ENCODE measurements at places on chromosomes 11 and 22.

- DNase-seq, result no peak
Observed at GRCh38 chr11:2541881-2542361, 97.1 kb downstream of the KCNQ1 start.

GRCh38 chr11:114199051-114199450 lies 97.1 kb upstream of the NNMT start:
- DNase-seq, result no peak

GRCh38 chr11:66652651-66653050 lies 14.1 kb downstream of the RBM4 start:
- DNase-seq, result no peak

DNA sequence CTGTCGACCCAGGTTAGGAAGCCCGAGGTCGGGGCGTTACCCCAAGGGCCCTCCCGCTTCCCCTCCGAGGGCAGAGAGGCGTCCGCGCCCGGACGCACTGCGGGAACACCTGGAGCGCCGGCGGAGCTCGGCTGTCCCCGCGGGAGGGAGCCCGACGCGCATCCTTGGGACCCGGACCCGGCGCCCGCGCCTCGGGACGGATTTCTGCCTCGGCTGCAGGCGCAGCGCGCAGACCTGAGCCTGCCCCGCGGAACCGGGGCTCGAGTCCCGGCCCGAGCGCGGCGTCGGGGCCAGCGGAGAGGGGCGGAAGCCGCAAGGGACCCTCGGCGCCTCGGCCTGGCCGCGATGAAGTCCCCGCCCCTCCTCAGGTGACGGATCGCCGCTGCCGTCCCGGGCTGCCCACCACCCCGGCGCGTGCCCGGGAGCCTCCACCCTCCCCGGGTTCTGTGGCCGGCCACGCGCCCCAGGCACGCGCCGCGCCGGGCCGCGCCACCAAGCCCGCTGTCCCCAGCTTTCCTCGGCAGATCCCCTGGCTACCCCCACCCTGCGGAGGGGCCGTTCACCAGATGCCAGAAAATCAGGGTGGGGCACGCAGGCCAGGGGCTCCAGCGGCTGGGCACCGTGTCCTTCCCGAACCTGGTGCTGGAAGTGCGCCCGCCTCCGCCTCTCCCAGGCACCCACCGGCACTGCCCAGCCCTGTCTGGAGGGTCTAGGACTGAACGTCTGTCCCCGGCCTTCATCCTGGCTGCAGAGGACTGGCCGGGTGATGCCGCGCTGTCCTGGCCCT lies 410 bp downstream of the GLB1L3 start:
- DNase-seq, result no peak

GRCh38 chr11:126833065-126833464 lies 167.5 kb downstream of the KIRREL3 start:
- no peak for DNase-seq

- DNase-seq, result no peak
Observed at GRCh38 chr11:2940147-2940920, 11.1 kb upstream of the PHLDA2 start.

DNA sequence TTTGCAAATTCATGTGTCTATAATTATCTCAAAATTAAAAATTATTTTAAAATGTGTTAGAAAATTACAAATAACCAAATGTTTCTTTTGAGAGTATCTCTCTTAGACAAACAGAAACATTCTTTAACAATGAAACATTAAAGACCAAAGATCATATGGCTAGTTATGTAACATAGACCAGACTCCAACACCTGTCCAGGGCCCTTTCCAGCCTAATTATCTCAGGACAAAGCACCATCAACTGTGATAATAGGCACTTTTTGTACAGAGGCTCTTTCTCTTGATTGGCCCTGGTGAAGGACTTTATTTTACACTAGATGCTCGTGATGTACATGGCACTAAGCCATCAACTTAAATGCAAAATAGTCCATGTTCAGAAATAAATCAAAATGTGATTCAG lies 5.0 kb upstream of the PLEKHA7 start:
- no peak for DNase-seq

DNA sequence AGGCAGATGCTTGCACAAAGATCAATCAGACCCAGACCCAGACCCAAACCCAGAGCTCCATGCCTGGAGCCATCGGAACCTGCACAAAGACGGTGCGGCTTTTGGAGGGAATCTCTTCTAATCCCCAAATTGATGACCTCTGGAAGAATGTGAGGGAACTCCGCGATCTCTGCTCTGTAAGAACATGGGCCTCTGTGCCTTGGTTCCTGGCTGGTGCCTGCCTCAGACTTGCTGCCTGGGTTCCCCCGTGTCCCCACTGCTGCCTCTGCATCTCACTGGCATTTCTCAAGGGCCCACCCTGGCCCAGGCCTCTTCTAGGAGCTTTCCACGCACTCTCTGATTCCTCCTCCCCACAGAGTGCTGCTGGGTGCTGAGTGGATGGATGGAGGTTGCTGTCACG lies 1044.4 kb downstream of the TBC1D22A start:
- DNase-seq, result no peak

- no peak for DNase-seq
Observed at GRCh38 chr11:27914080-27914479, 193.9 kb downstream of the KIF18A start.

GRCh38 chr11:122714484-122714883 lies 59.0 kb downstream of the UBASH3B start:
- DNase-seq, result no peak

- no peak for DNase-seq
Observed at GRCh38 chr11:76209375-76209972, 3.2 kb upstream of the WNT11 start.

DNA sequence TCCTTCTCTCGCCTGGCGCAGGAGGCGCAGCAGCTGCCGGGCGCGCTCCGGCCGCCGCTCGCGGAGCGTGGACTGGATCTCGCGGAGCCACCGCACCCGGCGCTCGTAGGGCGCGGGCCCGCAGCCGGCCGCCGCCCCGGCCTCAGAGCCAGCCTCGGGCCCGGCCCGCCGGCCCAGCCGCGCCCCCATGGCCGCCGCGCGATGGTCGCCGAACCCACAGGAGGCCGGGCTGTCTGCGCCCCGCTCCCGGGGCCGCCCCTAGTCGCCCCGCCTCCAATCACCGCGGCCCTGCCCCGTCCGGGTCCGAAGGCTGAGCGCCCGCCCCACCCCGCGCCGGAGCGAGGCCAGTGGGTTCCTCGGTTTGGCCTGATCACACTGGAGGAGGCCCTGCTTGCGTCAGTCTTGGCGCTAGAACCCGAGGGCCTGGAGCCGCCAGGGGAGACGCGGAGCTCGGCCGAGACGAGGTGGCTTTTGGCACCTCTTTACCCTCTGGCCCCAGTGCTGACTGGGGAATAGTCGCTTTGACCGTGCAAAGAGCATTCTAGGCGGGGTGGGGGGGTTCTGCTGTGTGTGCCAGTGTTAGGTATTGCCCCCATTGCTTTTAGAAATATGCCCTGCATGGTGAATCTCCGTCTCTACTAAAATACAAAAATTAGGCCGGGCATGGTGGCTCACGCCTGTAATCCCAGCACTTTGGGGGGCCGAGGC lies at the start of gene LRRC75B:
LRRC75B (minus strand) TSS at position 223 of the 708 bp plus-strand sequence; CDS start at position 189, 34 bp downstream.
- DNase-seq, result peak; percentile 66

DNA sequence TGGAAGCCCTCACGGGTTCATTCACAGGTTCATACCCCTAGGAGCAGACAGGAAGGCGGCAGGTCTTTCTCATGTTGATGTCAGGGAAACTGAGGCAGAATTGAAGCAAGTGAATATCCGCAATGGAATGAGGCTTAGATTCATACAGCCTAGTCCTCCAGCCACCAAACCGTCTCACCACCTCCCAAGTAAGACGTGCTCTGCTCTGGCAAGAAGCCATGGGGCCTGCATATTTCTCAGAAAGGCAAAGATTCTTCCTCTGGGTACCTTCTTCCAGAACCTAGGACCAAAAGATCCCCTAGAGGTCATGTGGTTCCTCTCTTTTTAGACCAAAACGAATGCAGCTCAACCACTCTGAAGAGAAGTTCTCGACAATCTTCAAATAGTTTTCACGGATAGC lies 1.7 kb downstream of the AP1B1 start:
- DNase-seq, result no peak

GRCh38 chr11:58562375-58562800 lies 13.3 kb downstream of the LPXN start:
- no peak for DNase-seq

GRCh38 chr11:26319906-26320305 lies 12.0 kb upstream of the ANO3 start:
- no peak for DNase-seq

- no peak for DNase-seq
Observed at GRCh38 chr22:19772673-19773469, 12.3 kb downstream of the TBX1 start.

DNA sequence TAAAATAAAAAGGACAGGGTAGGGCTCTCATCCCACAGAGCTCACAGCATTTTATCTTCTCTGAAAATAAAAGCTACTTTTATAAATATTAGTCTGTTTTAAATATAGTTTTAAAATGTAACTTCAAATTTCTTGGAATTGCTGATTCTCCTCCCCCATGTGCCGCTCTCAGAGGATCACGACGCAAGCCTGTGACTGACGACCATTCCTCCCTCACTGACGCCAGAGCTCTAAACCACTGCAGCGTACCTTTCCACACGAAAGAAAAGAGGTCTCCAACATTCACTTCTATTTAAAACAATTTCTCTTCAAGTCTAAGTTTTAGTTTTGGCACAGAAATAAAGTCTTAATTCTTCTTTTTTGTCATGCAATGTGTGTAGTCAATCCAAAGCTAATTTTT lies 9.3 kb downstream of the TOLLIP start:
- no peak for DNase-seq

DNA sequence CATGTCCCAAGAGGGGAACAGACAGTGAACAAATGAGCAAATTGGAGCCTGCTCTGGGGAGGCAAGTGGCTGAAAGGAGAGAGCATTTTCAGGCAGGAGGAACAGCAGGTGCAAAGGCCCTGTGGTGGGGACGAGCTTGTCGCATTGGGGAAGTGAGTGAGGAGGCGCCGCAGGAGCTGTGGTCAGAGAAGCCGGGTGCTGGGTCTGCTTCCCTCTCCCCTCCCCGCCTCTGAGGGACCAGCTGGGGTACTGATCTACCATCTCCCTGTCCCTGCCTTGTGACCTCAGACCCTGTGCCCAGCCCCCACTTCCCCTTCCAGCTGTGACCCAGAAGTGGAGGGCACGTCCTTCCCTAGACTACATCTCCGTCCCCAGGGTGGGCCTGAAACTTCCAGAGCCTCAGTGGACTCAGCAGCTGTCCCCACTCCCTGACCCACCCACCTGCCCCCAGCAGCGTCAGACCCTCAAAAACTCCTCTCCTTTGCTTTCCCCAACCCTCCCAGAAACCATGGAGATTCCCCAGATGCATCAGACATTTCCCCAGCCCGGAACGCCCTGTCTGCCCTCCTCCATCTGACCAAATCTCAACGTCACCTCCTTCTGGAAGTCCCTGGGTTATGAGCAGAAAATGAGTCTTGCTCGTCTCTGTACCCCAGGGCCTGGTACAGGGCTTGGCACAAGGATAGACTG lies 19.7 kb upstream of the PDGFB start:
- DNase-seq, result no peak

DNA sequence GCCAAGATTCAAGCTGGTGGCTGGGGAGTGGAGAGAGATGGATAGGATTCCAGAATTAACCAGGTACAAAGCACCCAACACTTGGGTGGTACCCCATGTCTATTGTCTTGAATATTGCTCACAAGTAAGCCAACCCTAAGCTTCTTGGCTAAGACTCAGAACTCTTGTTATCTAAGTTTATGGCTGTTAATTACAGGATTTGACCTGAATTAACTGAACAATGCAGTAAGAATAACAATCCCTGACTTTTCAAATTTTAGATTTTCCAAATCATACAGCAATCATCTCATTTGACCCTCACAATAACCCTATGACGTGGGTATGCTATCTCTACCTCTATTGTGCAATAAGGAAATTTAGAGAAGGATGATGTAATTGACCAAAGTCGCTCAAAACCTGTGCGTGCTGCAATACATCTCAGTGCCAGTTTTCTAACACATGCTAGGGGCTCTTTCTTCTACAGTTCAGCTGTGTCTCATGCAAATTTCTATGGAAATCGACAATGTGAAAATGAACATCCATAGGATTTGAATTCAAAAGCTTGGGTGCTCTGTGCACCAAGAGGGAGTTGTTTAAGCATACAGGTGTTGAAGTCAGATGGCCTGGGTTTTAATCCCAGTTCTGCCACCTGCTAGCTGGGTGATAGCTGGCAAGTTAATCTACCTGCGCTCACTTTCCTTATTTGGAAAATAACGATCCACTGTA lies 40.1 kb upstream of the APLNR start:
- DNase-seq, result no peak

GRCh38 chr11:65055538-65055937 lies 2.8 kb downstream of the NAALADL1 start:
- DNase-seq, result no peak

- DNase-seq, result no peak
Observed at GRCh38 chr11:126945319-126945718, 55.3 kb downstream of the KIRREL3 start.

DNA sequence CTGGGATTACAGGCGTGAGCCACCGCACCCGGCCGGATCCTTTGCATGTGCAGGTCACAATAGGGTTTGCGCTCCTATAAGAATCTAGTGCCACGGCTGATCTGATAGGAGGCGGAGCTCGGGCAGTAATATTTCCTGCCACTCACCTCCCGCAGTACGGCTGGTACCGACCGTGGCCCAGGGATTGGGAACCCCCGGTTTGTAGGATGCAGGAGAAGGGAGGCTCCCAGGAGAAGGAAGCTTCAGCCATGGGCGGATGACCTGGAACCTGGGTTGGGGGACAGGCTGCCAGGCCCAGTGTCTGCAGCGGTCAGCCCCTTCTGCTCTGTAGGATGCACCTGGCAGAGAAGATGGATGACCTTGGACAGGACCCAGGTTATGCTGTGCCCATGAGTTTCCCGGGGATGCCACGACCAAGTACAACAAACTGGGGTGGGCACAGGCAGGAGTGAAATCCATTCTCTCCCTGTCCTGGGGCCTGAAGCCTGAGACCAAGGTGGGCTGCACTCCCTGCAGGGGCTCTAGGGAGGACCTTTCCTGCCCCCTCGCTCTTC lies 818.9 kb downstream of the BRD1 start:
- DNase-seq, result no peak

DNA sequence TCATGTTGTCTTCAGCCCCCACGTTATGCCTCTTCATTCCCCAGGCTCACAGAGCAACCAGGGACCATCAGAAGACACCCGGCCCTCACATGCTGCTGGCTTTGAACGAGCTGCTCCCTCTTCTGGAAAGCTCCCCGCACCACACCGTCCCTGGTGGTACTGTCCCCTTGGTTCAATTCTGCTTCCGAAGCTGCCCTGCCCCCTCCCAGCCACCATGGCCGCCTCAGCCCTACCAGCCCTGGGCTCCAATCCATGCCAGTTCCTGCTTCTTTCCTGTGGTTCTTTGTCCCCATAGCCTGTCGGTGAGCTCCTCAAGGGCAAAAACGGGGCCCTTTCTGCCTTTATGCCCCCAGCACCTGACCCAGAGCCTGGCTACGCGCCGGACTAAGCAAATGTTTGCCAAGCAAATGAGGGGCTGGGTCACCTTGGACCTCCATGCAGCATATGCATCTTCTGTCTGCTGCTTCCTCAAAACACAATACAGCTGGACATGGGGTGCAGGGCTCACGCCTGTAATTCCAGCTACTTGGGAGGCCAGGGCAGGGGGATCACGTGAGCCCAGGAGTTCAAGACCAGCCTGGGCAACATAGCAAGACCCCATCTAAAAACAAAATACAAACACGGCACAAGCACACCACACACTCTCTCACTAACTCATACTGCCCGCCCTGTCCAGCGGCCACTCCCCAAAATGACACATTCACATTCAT lies 21.3 kb downstream of the TNKS1BP1 start:
- DNase-seq, result no peak

GRCh38 chr11:66554602-66555001 lies 7.9 kb downstream of the ACTN3 start:
- DNase-seq, result no peak

GRCh38 chr11:110525883-110526282 lies 96.1 kb downstream of the FDX1 start:
- DNase-seq, result peak; percentile 66

- DNase-seq, result peak; percentile 29
Observed at GRCh38 chr11:15101072-15101709, 13.5 kb upstream of the INSC start.
